ENCODE measurements at places on chromosomes 1 and 21.
A peak's percentile ranks its signal among the peaks of the same experiment; 100 is the strongest.

DNA sequence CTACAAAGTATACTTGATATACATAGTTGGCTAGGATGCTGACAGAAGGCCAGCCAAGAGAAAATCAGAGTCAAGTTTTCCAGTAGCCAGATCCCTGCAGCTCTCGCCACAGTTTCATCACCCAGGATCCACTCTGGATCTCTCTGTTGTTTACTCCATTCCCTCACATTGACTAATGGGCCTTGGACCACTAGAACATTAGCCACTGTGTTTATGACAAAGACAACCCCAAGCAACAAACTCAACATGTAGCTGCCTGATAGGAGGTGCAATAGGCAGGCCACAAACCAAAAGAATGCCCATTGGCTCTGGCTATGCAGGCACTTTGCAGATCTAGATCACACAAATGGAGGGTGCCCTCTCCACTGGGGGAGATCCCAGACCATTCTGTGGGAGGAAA, 44.2 kb downstream of the ARHGEF11 start:
- no peak for DNase-seq

- no peak for DNase-seq
Observed at GRCh38 chr21:44415073-44416025, 40.0 kb upstream of the LRRC3 start.

DNA sequence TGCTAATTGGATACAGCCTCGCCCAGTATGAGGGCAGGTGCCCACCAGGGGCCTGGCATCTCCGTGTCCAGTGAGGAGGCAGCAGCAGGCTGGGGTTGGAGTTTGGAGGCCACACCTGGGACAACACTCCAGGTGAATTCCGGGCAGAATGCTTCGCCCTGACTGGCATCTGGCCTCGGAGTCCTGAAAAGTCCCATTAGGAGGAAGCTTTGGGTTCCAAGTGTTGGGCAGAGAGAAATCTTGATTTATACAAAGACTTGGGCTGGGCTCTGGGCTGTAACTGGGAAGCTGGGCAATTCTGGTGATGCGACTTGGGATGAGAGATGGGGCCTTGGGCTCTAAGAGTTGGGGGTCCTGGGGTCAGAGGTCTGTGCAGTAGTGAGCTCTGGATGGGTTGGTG, 48.1 kb upstream of the CSF3R start:
- DNase-seq: no peak

- DNase-seq: peak; percentile 49
Observed at GRCh38 chr1:53947172-53947907, 1.2 kb downstream of the LRRC42 start.

DNA sequence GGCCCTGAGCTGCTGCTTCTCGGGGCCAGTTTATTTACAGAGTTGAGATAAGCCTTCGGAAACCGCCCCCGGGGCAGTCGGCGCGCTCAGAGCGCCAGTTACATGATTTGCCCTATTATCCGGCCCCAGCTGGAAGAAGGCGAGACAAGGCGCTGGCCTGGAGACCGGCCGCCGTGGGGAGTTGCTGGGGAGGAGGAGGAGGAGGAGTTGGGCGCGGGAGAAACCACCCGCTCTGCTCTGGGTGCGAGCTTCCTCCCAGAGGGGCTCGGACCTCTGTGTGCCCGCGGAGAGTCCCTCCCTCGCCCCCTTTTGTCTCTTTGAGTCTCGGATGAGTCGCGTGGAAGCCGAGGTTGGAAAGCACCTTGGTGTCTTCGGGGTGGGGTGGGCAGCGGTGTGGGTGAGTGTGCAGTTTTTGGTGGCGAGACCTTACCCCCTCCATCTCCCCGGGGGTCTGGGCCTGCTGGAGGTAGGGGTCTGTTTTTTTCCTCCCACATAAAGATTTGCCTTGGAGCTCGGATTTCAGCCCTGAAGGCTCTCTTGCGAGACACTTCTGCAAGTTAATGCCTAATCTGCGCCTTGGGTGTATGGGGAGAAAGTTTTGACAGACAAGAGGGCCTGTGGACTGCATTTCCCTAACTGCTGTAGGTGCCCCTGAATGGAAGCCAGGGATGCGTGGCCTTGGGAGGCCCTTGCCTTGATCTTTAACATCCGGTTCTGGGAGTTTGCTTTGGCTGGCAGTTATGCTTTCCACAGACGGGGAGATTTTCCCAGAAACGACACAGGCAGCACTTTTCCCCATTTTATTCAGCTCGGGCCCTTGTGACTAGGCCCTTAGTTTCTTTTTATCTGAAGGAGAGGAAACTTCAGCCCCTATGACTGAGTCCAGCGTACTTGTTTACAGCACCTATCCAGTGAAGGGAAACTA, 80.0 kb downstream of the NDUFS5 start:
- peak; percentile 68 for DNase-seq

DNA sequence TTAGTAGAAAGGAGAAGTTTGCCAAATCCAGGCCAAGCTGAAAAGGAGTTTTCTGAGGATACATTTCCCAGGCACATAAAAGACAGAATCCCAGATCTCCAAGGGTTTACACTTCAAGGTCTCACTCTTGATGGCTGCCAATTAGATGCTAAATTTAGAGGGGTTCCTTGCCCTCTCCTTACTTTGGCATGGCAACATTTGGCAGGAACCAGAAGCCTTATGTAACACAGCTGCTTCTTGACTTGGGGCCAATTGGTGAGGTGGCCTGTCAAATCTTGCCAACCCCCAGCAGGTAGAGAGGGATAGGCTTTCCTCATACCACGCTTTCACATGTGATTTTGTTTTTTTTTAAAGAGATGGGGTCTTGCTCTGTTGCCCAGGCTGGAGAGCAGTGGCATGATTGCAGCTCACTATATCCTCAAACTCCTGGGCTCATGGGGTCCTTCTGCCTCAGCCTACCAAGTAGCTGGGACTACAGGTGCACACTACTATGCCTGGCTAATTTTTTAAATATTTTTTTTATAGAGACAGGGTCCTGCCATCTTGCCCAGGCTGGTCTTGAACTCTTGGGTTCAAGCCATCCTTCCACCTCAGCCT, 25.2 kb upstream of the NKAIN1 start:
- no peak for DNase-seq

- DNase-seq: no peak
Observed at GRCh38 chr1:76866566-76866965, 714 bp upstream of the ST6GALNAC5 start.

Measured in tongue (tissue), 3 donors.